Globus pallidus (tissue), 1 donor: ENCODE measurements at places on chromosomes 4 and X.

- no peak for DNase-seq
Measured at GRCh38 chrX:69051901-69052300, 113.4 kb downstream of the PJA1 start.

DNA sequence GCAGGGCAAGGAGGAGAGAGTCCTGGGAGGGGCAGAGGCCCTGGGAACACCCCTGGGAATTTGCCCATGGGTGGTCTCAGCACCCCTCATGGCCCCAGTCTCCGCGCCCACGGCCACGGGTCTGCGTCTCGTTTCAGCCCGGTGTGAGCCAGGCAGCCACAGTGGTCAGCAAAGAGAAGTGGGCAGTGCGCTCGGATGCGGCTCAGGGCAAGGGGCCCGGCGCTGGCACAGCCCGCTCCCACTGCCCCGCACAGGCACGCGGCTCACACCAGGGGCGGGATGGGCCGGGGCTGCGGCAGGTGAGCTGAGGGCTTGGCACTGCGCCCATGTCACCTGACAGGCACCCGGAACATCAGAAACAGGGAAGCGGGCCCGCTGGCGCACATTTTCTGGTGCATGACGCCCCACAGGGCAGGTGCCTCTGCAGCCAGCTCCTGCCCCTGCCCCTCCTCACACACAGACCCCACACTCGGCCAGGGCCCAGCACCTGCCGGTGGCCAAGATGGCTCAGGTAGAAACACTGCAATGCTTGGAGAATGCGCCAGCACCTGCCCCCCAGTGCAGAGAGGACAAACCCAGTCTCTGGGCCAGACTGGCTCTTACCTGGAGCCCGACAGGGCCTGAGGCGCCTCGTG is 41.9 kb upstream of the MXD4 start:
- DNase-seq: no peak

- no peak for DNase-seq
Measured at GRCh38 chr4:10690185-10690907, 5.8 kb upstream of the CLNK start.

DNA sequence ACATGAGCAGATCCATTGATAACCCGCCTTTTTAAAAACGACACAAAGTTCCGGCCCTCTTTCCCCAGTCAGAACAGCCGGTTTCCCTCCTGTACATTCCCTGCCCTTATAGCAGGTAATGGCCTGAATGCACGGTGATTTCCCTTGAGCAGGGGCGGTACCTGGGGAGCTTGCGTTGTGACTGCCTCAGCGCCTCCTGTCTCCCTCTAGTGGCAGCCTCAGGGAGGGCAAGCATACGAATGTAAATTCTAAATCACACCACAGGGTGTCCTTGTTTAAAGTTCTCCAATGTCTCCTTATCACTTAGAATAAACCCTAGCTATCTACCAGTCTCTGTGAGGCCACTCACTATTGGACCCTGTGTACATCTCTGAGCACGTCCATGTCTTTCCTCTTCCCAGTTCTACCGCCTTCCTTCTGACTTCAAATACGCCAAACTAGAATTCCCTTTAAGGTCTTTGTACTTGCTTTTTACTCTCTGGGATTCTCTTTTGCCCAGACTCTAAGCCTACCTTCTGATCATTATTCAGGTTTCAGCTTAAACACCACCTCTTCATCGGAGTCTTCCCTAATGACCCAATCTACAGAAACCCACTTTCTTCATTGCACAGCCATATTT is 18.4 kb upstream of the LDB2 start:
- no peak for DNase-seq

GRCh38 chr4:2217726-2218125 is 24.2 kb downstream of the HAUS3 start:
- DNase-seq: no peak

DNA sequence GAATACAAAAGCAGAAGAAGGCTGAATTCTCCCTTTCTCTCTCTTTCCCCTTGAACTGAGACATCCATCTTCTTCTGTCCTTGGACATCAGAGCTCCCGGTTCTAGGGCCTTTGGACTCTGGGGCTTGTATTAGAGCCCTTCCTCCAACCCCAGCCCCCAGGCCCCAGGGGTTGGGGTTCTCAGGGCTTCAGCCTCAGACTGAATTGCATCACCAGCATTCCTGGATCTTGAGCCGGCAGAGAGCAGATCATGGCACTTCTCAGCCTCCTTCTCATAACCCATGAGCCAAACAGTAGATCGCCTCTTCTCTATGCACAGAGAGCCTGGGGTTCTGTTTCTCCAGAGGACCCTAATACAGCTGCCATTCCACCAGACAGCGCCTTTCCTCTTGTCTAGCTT is 25.3 kb upstream of the CLDN24 start:
- no peak for DNase-seq

- DNase-seq: no peak
Measured at GRCh38 chr4:64713256-64713840, 304.1 kb upstream of the TECRL start.

DNA sequence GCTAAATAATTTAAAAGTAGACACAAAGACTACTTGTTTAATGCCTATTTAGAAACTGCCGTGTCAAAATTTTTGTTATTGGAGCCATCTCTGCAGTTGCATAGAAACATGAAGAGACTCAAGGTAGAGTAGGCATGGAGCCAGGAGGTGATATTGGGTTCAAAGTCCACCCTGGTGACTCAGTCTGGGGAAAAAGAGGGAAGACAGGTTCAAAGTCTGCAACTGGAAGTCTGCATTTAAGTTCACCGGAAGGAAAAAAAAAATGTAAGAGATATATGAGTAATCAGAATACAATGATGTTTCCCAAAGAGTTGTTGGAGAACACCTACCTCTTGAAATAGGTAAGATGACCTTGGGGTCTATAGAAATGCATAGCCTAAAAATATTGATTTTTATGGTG is 67.4 kb upstream of the QRFPR start:
- DNase-seq: no peak

DNA sequence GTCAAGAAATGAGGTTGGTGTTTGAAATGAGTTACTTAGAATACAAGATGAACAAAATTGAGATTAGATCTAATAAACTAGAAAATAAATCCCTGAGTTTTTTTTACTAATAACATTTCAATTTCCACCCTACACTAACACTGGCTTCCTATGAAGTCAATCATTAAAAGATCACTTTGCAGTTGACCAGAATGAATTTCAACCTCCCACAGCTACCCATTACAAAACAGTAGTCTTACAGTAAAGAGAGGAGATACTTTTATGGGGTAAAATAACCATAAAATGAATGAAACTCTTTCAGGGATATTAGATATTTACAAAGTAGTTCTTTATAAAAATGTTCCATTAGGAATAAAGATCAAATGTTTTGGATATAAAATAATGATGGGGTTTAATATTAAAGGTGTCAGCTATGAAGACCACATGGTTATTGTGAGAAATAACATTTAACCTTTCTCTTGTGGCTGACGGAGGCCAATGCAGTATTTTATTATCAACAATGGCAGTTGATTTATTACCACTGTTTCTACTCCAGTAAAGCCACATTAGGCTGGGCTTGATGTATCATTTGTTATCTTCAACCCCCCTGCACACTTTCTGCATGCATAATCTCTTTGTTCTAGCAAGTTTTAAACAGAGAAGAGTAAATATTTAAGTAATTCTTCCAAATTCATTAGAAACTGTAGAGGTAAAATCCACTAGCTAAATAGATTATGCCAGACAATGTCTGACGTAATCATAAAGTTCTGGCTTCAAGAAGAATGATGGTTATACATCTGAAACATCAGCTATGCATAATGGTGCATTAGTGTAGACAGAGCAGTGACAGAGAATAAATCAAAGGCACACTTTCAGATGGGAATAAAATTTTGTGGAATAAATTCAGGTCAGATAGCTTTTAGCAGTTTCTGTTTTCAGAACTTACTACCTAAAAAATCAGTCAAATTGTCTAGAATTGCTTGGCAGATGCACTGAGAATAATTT is 516.6 kb downstream of the PCDH18 start:
- no peak for DNase-seq

DNA sequence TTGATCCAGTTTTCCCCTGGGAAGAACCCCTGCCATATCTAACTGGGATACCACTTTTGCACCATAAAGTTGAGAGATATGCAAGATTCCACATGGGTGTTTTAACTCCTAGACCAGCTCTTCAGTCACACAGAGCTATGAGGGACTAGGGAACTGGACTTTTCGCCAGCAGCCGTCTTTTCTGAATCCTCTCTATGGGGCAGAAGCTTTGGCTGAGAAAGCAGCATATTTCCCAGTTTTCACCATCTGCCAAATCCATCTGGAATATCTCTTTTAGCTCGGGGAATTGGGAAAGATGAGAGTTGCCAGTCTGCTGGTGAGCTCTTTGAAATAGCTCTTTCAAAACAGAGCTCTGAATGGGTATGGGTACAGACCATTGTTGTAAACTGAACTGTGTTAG is 20.9 kb downstream of the APOOL start:
- DNase-seq: no peak

GRCh38 chr4:3199653-3200422 is 49.1 kb upstream of the MSANTD1 start:
- DNase-seq: no peak

- no peak for DNase-seq
Measured at GRCh38 chr4:10577018-10577417, 107.5 kb downstream of the CLNK start.

DNA sequence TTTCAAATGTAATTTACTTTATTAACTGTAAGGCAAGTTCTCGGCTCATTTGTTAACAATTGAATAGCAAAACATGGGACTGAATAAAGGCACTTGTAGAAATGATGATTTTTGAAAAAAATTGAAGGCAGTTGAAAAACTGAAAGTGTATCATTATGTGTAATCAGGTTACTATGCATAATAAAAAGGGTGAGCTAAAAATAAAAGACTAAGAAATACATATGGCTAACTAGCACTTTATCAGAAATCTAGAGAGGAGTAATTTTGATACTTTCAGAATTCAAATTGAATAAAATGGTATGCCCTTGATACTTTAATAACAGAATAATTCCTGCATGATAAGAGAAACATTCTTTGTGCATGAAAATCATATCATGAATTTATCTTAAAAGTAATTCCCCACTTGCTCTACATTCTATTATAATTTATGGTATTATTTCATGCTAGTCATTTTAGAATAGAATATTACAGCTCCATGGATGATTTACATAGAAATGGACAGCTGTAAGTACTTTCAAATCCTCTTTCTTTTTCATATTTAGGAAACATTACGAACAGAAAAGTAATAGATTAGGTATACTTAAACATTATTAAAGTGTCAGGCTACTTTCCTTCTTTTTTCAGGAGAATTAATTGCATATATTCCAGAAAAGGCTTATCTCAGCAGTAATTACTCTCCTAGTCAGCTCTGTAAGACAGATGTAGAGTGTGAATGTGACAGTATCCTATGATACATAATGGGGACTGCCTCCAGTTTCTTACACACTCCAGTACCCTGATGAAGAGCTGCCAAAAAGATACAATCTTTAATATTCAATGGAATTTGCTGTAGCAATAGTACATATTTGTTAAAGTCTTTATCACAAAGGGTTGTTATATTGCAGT is 697.3 kb downstream of the CCSER1 start:
- DNase-seq: no peak

- no peak for DNase-seq
Measured at GRCh38 chrX:16852617-16853179, 17.5 kb downstream of the RBBP7 start.

DNA sequence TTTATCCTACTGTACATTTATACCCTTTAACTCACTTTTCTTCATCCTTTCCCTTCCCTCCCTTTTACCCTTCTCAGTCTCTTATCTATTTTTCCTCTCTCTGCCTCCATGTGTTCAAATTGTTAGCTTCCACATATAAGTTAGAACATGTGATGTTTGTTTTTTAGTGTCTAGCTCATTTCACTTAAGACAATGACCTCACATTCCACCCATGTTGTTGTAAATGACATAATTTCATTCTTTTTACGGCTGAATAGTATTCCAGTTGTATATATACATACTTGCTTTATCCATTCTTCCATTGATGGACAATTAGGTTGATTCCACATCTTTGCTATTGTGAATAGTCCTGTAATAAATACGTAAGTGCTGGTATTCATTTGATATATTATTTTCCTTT is 7.3 kb upstream of the CXCL3 start:
- no peak for DNase-seq

DNA sequence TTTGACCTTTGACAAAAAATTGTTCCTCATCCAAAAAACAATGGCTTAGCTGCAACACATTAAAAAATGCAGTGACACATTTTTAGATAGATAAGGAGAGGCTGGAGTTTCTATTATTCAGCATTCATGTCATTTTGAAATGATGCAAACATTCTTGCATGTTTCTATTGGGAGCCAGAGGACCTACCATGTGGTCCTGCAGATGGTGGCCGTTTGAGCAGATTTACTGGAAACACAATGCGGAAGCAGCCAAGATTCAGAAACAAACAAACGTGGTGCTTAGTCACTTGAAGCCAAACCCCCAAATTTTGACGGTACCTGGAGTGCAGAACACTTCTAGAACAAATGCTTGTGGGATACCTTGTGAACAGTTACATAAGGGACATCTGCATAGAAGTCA is 456.7 kb downstream of the PCDH18 start:
- DNase-seq: no peak

DNA sequence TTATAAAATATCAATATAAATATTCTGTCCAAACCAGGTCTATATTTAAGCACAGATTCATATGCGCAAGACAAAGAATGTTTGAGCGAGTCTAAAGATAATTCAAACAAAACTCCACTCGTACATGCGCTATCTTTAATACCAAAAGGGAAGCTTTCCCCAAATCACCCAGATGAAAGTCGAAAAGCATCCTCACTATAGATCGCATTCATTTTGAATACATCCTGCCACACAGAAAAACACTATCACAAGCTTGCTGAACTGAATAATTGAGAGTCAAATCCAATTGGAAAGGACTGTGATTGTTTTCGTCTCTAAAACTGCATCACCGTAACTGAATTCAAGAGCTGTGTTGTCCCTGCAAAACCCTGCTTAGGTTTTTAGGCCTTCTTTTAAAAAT is 685 bp downstream of the TASL start:
- DNase-seq: no peak

GRCh38 chr4:91622925-91623602 is 680.7 kb upstream of the GRID2 start:
- DNase-seq: no peak

DNA sequence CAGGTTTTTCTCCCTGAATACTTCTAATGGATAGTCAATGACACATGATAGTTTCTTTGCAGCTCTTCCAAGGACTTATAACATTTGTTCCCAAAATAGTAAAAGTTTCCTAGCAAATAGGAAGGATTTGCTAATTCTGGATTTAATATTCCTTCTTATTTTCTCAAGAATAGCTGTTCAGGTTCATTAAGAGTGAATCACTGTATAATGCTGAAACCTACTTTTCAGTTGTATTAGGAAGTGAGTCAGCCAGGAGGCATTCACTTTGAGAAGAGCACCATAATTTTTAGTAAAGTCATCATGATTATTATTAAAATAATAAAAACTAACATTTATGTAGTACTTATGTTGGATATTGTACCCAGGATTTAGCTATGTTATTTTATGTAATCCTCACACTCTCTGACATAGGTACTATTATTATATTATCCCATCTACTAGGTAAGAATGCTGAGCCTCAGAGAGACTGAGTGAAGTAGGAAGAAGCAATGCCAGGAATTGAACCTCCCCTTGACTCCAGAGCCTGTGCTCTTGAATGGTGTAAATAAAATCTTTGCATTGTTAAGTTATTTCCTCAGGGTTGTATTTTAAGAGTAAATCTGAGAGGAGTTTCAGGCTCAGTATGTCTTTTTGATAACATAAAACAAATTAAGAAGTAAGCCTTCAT is 114.8 kb downstream of the REELD1 start:
- DNase-seq: no peak
